Fibroblast of skin of abdomen (primary cell): ENCODE measurements at places on chromosomes 3 and 15.

DNA sequence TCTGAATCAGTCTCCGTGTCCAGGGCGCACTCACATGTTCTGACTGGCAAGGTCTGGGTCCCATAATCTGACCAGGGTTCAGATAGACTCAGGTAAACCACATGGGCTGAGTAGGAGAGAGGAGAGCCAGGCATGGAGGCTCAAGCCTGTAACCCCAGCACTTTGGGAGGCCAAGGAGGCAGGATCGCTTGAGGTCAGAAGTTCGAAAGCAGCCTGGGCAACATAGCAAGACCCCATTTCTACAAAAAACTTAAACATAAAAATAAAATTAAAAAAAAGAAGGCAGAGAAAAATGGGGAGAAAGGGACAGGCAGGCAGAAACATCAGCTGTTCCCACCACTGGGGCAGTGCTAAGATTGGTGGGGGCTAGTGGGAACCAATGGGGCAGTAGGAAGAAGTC, 5.4 kb downstream of the TMEM43 start:
- no peak for DNase-seq

GRCh38 chr3:100635273-100635701, 25.9 kb downstream of the ADGRG7 start:
- DNase-seq: no peak

DNA sequence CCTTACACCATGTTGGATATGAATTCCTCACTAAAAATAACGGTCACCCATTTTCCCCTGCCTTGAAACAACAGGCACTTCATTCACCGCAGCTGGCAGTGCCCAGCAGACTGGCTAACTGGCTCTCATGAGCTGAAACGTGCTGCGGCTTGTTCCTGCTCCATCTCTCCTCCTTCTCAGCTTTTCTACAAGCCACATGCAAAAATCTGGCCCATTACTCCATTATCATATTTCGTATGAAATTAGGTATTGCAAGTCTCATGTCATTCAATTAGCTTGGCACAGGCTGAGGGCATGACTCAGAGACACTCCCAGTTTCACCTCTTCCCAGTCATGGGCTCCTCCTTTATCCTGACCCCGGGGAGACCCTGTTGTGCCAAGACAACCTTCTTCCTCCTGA, 60.0 kb downstream of the MAGEF1 start:
- no peak for DNase-seq

- peak; percentile 78 for DNase-seq
Measured at GRCh38 chr15:84980196-84981053, 1.2 kb upstream of the PDE8A start.

DNA sequence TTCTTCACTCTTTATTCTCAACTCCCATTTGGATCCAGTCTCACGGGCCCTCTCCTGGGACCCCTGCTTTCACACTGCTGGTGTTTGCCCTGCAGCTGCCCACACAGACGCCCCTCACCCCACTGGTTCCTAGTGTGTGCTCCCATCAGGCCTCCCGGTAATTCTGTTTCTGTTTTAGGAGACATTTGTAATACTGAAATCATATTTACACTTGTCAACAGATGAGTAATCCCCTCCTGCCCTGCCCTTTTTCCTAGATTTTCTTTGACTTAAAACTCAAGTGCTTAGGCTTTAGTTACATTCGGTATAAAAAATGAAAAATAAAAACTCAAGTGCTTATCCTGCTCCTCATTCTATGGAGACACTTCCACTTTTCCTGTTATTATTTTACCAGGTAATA, 18.4 kb upstream of the ABTB1 start:
- DNase-seq: no peak

- DNase-seq: no peak
Measured at GRCh38 chr3:16409032-16409431, 104.5 kb downstream of the RFTN1 start.

DNA sequence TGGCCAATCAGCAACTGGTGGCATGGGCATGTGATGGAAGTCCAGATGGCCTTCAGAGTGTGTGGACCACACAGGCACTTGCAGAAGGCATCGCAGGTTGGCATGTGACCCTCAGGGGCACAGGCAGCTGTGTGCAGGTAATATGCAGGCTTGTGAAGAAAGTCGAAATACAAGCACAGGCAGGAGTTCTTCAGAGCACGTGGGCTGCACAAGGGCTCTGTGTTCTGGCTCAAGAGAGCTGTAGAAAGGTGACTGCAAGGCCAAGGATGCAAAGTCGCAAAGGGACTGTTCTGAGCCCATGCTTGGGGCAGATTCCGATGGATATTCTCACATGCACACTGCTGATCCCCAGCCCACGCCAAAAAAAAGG, 8.3 kb downstream of the LRRC2 start:
- DNase-seq: no peak

- no peak for DNase-seq
Measured at GRCh38 chr15:67813104-67813634, 12.1 kb upstream of the SKOR1 start.
